ENCODE measurements at places on chromosomes 2 and 18. TPM values are rescaled to one million over a fixed set of nuclear protein-coding genes. Genes with fewer than 3 reads are reported as not detected.

DNA sequence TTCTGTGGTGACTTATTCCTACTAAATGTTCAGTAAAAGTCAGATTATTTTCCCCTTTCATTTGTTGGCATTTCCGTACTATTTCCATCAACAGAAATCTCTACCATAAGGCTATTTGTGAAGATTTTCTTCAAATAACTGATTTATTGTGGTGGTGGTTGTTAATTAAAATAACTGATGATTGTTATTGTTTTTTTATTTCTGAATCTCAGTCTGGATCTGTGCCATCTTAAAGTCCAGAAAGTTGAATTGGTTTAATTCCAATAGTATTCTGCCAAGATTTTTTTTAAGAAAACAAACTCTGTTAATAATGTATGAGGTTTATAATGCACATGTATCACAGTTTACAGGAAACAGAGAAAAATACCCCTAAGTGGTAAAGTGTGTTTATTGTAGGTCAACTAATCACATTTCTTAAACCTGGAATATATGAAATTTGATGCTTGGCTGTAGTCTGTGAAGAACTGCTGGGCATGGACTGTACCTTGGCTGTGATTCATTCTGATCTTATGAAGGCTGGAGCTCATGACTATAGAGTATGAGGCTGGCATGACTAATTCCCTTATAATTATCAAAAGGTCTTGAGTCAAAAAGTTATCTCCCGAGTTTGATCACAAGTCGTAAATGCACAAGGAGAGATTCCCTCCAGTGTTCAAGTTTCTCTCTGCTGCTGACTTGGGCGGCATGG lies 134.2 kb upstream of the RND3 start:
- DNase-seq = peak; percentile 96

- no peak for DNase-seq
Measured at GRCh38 chr2:40471866-40472265, 20.0 kb upstream of the SLC8A1 start.

- peak; percentile 86 for DNase-seq
Measured at GRCh38 chr18:56257205-56257604, 381.2 kb downstream of the TXNL1 start.

- DNase-seq = no peak
Measured at GRCh38 chr2:138020432-138020831, 56.2 kb downstream of the HNMT start.

DNA sequence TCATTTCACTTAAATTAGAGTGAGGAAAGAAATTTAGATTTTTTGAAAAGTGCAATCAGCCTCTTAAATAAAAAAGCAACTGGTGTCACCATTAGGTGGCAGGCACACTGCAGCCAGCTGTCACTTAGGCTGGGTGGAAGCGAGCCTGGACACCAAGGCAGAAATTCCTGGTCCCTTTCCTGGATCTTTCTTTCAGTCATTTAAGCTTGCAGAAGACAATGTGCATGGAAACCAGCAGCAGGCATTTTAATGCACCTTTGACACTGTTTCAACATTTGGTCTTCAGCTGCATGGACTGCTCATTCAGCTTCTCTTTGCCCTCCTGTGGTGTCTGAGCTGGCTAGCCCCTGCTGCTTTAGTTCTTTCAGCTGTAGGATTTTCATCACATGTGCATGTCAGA lies 61.0 kb downstream of the AQP4 start:
- DNase-seq = no peak

GNLY gene
- total RNA-seq = not detected

CWC22 gene
- total RNA-seq = 12.4 TPM

SEMA4F gene
- total RNA-seq = 15.6 TPM
